T-helper 2 cell (primary cell): ENCODE measurements at places on chromosomes 5 and 9.

- DNase-seq: no peak
These were observed 56.5 kb upstream of the ZNF354A start for GRCh38 chr5:178786859-178787499.

- no peak for DNase-seq
These were observed 31.0 kb upstream of the ANKRD34B start for GRCh38 chr5:80600943-80601693.

DNA sequence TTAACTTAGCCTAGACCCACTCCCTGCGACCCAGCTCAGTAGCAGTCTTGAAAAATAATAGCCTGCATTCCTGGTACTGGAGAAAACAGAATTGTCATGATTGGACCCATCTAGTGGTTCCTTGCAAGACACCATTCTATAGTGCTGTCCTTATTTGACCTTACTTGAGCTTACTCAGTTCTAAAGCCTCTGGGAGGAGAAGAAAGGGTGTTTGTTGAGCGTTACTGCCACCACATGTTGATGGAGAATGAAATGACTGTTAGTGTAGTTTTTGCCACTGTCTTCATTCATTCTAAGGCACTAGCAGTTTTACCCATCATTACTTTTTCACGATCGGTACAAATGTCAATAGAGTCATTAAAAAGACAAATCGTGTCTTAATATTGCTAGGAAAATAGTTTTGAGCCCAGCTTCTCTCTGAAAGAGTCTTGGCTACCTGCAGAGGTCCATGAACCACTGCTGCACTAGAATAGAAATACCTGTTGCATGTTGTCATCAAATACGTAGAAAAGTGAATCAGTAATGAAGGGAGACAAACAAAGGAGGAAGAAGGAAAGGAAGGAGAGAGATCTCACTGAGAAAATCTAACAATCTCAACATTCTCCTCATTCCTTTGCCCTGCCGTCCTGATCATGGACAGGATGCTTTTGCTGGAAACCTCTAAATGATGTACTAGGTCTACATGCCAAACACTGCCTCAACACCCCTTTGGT, 96.0 kb downstream of the LIX1 start:
- no peak for DNase-seq

DNA sequence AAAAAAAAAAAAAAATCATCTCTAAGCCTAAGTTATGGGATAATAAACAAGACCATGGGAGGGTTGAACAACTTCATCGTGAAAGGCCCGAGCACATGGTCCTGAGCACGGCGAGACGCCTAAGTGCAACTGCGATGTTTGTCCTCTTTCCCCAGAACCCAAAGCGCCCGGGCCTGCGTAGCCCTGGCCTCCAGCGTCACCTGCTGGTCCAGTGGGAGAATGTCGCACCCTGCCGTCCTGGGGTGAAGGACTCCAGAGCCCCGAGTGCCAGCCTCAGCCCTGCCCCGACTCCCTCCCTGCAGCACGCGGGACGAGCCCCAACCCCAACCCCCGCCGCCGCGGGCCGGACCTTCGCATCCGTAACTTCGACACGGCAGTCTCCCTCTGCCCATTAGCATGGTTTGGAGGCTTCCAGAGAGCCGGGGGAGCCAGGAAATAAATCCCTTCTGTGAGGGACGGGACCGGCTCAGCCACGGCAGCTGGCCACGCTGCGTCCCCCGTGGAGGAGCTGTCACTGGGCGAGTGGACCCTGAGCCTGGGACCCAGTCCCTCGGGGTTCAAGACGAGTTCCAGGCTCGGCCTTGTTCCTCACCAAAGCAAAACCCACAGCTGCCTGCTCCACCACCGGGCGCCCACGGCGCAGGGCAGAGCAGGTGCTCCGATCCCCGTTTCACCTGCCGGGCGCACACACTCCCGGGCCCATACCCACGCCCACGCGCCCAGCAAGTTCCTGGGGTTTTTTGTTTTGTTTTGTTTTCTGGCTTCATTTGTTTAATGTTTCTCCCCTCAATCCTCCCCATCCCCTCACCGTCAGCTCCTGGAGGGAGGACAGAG, 132.5 kb upstream of the HAND1 start:
- peak; percentile 1 for DNase-seq

DNA sequence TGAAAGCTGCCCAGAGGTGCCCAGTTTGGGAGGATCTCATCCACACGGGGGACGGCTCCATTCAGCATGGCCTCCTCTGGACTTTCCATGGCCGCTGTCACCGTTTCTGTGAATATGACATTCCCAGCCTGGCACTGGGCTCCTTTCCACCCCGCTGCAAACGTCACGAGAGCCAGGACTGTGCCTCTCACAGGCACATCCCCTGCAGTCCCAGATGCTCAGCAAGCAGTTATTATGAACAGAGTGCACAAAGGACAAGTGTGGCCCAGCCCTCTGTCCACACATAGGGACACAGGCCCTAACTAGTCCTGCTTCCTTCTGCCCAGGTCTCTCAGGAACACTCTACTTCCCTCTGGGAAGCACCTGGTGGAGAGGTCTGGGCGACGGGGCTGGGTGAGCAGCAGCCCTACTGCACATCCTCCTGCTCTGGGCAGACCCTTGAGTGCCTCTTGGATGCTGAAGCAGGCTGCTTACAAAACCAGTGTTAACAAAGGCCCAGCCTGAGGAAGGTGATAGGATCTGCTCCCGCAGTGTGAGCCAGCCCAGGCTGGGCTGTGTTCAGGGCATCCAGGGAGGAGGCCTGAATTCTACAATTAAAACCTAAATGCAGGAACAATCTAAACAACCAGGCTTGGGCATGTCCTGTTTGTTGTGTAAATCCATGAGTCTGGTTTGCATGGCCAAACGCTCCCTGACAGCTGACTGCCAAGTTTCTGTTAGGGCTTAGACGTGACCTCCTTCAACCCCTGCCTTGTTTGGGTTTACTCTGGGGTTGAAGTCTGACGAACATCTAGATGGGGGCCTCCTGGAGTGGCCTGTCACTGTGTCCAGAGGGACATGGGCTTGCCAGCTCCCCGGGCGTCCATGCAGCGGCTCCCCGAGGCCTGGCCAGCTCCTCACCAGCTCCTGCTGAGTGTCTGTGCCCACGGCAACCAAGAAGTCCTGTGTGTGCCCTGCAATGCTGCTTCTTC, 269.8 kb downstream of the GADD45G start:
- no peak for DNase-seq

GRCh38 chr5:33800241-33800950, 91.4 kb downstream of the ADAMTS12 start:
- no peak for DNase-seq

- DNase-seq: no peak
These were observed 138.0 kb downstream of the ENC1 start for GRCh38 chr5:74502479-74502950.

DNA sequence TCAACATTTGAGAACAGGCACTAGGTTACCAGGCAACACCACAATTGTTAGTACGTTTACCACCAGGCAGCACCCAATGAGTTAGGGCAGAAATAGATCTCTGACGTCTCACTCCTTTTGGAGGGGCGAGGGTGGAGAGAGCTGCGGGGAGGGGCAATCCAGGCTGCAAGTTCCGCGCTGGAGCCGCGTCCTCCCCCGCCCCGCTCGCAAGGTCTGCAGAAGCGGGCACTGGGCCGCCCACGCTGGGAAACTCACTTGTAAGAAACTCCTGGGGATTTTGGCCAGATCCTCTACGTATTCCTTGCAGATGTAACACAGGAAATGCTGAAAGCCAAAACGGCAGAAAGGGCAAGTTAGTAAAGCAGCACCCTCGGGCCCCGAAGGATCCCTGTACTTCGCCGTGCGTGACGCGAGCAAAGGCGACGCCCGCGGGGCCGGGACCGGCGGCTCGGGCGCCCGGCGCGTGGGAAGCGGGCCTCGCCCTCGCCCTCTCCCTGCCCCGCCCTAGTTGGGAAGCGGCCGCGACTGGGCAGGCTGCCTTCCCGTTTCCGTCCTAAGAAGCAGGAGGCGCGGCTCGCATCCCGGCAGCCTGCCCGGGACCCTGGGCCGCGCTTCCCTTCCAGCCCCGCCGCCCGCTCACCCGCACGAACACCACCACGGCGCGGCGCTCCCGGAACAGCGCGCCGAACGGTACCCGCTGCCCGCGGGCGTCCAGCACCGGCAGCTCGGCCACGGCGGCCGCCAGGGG, 493 bp downstream of the PRXL2C start:
- DNase-seq: peak; percentile 42

- no peak for DNase-seq
These were observed 202.2 kb upstream of the VLDLR start for GRCh38 chr9:2419347-2419746.

GRCh38 chr5:157594257-157594656, 18.7 kb upstream of the ADAM19 start:
- DNase-seq: no peak

- no peak for DNase-seq
These were observed 323.1 kb downstream of the DEPDC1B start for GRCh38 chr5:60376860-60377259.

- no peak for DNase-seq
These were observed 199.4 kb upstream of the PANK3 start for GRCh38 chr5:168778536-168778935.

GRCh38 chr5:171405615-171406014, 13.8 kb upstream of the FGF18 start:
- DNase-seq: no peak
